ENCODE measurements at places on chromosomes 11 and 22.

DNA sequence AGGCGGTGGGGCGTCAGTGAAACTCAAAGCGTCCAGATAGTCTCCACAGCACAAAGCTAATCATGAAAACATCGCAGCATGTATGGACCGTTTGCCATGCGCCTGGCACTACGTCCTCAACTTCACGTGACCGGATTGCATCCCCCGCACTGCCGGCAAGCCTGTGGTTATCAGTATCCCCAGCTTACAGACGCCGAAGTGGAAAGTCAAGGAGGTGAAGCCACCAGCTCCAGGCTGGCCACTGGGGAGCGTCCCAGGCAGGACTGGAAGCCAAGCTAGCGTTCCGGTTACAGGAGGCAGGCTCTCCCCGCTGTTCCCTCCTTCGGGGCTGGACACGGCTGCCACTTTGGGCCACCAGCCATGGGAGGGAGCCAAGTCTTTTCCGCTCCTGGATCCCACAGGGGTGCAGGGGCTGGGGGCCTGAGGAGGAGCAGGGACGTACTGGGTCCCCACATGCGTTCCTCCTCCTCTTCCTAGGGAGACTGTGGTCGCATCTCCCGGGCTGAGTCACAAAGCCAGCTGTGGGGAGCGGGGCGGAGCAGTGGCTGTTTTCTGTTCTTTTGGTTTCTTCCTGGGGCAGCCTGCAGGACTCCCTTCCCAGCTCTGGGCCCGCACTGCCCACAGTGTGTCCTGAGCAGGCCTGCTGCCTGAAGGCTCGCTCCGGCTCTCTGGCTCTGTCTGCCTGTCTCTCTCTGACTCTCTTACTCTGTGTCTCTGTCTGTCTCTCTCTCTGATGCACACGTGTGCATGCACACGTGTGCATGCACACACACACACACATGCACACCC, 4.3 kb upstream of the OSBPL5 start:
- peak; percentile 24 for DNase-seq

DNA sequence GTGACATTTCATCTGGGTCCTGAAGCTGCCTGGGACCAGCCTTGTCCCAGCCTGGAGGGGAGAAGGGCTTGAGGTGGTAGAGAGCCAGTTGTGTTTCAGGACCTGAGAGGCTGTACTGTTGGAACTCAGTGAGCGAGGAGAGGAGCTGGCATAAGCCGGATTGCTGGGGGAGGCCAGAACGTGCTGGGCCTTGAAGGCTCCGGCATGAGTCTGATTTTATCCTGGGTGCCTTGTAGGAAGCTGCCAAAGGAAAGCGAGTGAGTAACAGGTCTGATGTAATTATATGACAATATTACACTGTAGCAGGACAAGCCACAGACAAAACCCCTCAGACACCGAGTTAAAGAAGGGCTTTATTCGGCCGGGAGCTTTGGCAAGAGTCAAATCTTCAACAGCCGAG, 17.2 kb downstream of the AP2A2 start:
- no peak for DNase-seq

- DNase-seq = no peak
Measured at GRCh38 chr11:29063630-29064361, 953.0 kb downstream of the KCNA4 start.

DNA sequence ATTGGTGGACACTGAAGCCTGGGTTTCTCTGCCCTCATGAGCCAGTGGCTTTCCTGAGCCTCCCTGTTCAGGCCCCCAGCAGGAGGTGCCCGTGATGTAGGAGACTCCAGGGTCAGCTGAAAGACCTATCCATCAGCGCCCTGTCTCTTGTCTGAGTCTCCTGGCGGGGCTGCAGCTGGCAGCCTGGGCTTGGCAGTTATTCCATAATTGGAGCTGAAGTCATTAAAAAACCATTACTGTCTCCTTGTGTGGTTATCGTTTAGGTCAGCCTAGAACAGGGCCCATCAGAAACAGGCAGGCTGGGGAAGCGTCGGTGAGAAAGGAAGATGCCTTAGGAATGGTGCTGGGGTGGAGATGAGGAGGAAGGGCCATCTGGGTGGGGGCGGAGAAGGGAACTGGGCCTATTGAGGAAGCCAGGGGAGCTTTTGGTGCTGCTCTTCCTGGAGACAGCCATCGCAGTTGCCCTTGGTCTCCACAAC, 5.0 kb downstream of the TUB start:
- DNase-seq = no peak

- DNase-seq = no peak
Measured at GRCh38 chr22:38167988-38168407, 13.6 kb downstream of the PLA2G6 start.

DNA sequence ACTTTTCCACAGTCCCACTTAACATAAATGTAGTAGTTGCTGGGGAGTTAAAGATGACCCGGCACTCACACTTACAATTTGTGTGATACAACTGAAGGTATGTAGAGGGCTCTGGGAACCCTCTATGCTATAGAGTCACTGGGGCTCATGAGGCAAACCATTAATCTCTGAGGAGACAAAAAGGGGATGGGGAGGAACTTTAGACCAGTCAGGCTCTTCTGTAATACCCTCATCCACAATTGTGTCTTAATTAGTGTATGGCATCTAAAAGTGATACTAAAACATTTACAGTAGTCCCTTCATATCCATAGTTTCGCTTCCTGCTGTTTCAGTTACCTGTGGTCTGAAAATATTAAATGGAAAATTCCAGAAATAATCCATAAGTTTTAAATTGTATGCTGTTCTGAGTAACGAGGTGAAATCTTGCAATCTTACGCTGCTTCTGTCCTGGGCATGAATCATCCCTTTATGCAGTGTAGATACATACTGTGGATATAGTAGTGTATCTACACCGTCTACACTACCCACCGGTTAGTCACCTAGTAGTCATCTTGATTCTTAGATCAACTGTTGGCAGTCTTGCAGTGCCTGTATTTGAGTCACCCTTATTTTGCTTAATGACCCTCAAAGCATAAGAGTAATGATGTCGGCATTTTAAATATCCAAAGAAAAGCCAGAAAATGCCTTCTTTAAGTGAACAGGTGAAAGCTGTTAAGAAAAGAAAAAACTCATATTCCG, 12.2 kb downstream of the CBL start:
- DNase-seq = no peak

DNA sequence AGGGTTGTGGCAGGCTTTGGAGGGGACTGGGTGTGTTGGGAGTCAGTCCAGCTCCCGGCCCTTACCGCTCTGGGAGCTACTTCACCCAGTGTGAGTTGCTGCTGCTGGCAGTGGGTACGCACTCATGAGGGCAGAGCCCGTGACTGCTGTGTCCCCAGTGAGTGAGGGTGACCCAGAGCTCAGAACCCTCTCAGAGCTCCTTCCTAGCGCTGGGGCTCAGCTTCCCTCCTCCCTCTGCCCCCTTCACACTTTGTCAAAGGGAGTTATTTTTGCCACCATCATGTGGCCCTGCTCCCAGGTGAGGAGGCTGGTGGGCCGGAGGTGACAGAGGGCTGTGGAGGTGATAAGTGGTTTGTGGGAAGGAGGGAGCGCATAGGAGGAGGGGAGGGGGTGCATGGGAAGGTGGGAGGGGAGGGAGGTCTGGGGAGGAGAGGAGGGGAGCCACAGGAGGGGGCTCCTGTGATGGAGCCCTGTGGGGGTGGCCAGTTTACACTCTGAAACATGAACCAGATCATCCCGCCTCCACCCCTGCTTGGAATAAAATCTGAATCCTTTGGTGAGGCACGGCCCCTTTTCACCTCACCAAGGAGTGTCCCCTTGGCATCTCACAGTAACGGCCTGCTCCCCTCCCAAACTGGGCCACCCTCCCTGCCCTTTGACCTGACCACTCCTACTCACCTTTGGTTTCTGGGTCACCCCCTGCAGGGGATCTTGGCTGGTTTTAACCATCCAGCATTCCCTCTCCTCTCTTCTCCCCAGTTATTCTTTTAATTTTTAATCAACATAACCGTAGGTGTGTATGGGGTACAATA, 9.9 kb downstream of the NDUFV1 start:
- DNase-seq = no peak

DNA sequence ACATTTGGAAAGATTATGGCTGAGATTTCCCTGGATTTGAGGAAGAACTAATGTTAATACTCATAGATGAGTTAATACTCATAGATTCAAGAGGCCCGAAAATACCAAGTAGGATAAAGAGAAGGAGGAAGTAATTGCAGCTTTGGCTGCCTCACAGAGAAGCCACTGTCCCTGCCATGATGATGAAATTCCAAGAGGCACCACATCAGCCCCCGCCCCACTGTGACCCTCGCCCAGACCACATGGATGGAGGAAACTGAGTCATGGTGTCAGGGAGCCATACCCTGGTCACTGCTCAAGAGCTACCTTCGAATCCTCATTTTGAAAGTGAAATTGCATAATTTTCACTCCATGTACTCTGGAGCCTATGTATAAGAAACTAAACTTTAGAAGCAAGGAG, 92.9 kb upstream of the SLC22A12 start:
- DNase-seq = no peak

- DNase-seq = no peak
Measured at GRCh38 chr11:68677432-68677831, 6.9 kb upstream of the GAL start.

- no peak for DNase-seq
Measured at GRCh38 chr11:33936725-33937604, 45.1 kb upstream of the LMO2 start.

- no peak for DNase-seq
Measured at GRCh38 chr11:123517559-123518364, 87.7 kb downstream of the GRAMD1B start.

Measured in stimulated activated CD4-positive, alpha-beta T cell treated with anti-CD3 and anti-CD28 coated beads, Interleukin-12 subunit alpha, Interleukin-12 subunit beta, amount 100 ng/mL, for 4 hours (primary cell).